NAMALWA (cell line): ENCODE measurements at places on chromosomes 16 and 17.

- DNase-seq, result no peak
These were observed 65.0 kb downstream of the MRM3 start for GRCh38 chr17:846901-847843.

- no peak for DNase-seq
These were observed 120.9 kb upstream of the SMURF2 start for GRCh38 chr17:64783031-64783461.

- DNase-seq, result peak; percentile 54
These were observed 14.1 kb downstream of the TP53 start for GRCh38 chr17:7673239-7673638.

DNA sequence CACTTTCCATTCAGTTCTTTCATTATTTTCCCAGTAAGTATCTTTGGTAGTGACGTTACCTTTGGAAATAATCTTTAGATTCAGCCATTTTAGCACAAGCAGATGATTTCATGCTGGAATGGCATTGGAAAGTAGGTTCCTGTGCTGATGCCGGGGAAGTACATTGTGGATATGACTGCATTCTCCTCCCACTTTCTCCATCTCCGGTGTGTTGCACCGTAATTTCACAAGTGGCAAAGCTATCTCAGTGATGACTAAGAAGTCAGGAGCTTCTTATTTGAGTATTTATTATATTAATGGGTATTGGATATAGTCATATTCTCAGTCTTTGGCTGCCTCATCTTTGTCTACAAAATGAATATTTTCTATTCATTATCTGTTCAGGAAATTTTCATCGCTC is 69.8 kb downstream of the MRTFB start:
- DNase-seq, result no peak

DNA sequence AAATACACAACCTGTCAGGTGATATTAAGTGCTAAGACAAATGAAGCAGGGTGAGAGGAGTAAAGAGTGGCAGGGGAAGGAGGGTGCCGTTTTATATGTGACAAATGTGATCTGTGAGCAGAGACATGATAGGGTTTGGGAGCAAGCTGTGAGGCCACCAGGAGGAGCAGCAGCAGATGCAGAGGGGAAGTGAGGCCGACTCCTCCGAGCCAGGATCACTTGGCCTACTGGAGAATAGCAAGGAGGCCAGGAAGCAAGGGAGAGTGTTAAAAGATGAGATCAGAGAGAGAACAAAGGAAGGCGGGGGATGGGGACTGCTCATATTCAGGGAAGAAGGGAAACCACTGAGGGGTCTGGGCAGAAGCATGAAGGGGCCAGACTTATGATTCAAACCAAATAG is 129.4 kb downstream of the TANGO6 start:
- DNase-seq, result no peak

GRCh38 chr17:65750631-65751115 is 189.2 kb upstream of the AXIN2 start:
- peak; percentile 67 for DNase-seq

DNA sequence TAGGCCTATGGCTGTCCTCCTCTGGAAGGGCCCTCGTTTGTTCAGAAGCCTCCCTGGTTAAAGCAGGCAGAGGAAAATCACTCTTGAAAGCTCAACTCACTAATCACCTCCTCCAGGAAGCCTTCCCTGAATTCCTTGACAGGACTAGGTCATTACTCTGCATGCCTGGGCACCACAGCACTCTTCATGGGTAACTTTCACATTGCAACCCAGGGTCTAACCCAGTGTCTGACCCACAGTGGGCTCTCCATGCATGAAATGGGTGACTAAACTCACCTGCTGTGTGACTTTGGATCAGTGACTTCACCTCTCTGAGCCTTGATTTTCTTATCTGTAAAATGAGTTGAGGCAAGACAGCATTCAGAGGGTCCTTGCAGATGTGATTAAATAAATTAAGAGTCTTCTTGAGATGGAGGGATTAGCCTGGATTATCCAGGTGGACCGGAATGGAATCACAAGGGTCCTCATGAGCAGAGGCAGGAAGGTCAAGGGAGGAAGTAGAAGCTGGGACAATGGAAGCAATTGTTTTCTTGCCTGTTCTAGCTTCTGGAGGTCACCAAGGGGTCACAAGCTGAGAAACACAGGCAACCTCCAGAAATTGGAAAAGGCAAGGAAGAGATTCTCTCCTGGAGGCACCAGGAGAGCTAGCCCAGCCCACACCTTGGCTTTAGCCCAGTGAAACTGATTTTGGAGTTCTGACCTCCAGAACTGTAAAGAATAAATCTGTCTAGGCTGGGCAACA is 3.8 kb upstream of the RAI1 start:
- DNase-seq, result no peak

- no peak for DNase-seq
These were observed 7.7 kb downstream of the CHAD start for GRCh38 chr17:50460831-50461526.

DNA sequence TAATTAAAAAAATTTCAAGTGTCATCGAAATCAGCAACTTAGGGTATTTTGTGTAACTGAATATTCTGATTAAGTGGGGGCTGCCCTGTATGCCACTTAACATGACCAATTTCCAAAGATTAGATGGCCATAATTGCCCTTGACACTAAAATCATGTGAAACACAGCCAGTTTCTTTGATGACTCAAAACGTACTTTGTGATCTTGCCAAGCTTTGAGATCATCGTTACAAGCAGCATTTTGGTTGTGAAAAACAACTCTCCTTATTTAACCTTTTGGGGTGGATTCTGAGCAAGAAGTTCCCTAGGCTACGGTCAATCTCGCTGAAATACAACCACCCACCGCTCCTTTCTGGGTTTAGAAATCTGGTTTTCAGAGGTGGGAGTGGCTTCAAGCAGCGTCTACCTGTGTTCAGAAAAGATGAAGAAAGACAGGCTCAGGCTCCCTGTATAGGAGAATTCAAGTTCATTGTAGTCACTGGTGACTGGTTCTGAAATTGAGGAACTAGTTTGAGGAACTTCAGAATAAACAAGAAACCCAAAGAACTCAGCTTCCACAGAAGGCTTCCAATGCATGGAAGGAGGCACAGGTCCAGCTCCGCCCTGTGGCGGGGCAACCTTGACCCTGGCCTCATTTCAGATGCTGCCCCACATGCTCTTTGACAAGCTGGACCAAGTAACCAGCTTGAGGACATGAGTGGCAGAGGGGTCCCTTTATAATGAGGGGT is 9.4 kb downstream of the MAP3K14 start:
- peak; percentile 66 for DNase-seq

GRCh38 chr17:76145231-76146052 is 4.4 kb upstream of the FOXJ1 start:
- DNase-seq, result no peak

GRCh38 chr16:1502092-1503004 is 9.2 kb downstream of the TELO2 start:
- DNase-seq, result no peak

GRCh38 chr16:70520612-70521297 is 2.6 kb downstream of the COG4 start:
- DNase-seq, result no peak

GRCh38 chr17:9355846-9356245 is 219.8 kb downstream of the STX8 start:
- DNase-seq, result no peak
